ENCODE measurements at places on chromosomes 2 and 18.

GRCh38 chr2:106094131-106094841 is 99.8 kb downstream of the UXS1 start:
- DNase-seq: no peak

- peak; percentile 47 for DNase-seq
Observed at GRCh38 chr18:4096486-4096885, 358.6 kb downstream of the DLGAP1 start.

DNA sequence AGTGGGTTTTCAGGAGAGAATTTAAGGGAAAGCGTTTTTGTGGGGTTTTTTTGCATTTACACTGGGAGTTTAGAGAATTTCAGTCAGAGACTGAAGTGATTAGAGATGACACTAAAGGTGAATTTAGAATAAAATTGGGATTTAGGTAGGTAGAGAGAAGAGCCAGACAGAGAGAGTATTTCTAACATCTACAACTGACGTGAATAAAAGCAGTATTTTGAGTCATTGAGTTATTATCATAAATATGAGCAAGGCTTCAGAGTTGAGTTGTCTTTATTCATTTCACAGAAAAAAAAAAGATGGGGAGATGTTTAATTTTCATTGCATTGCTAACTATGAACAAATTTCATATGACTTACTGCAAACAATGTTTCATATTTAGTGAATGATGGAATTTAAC is 202.9 kb downstream of the DPP4 start:
- DNase-seq: no peak

GRCh38 chr18:38481576-38481975 is 916.0 kb upstream of the CELF4 start:
- DNase-seq: no peak

DNA sequence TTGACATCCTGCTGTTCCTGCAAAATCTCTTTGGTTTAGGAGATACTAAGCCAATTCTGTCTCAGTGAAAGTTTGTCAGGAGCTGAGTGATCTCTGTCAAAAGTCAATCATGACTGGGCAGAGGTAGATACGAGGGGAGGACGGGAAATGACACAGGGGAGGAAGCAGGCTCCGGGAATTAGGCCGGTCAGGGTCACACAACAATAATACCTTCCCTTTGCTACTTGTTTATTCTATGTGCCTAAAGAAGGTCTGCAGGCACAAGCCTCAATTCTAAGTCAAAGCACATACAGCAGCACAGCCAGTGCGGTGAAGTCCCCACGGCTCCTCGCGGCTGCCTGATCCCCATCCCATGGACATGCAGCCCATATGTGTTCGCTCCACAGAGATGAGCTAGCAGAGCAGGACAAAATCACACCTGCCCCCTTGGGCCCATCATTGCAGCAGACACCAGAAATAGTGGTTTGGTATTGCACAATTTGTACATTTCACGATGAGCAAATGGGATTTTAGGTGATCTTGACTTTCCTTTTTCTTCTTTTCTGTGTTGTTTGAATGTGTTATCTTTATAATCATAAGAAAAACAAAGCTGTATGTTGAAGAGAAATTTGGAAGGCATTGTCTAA is 141.4 kb downstream of the VAPA start:
- no peak for DNase-seq

GRCh38 chr2:70767699-70768589 is at the start of gene ADD2:
Gene ADD2, minus strand, starts transcription at chr2:70768200. Its CDS starts 61,792 bp downstream, at chr2:70706408.
- DNase-seq: peak; percentile 6
